ENCODE measurements at places on chromosomes 16 and 17.

GRCh38 chr17:44900894-44901293, 1.6 kb upstream of the EFTUD2 start:
- DNase-seq = peak; percentile 90

DNA sequence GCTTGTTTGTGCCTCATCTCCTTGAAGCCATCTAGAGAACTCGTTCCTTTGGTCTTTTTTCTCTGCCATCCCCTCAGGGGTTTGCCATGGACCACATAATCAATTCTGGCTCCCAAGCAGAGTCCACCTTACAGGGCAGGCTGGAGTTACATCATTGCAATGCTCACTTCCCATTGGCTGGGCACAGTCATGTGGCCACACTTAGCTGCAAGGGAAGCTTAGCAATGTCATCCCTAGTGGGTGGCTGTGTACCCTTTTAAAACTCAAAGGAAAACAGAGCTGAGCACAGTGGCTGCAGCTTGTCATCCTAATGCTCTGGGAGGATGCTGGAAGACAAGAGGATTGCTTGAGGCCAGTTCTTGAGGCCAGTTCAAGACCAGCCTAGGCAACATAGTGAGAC, 41.9 kb upstream of the POLR3E start:
- no peak for DNase-seq

DNA sequence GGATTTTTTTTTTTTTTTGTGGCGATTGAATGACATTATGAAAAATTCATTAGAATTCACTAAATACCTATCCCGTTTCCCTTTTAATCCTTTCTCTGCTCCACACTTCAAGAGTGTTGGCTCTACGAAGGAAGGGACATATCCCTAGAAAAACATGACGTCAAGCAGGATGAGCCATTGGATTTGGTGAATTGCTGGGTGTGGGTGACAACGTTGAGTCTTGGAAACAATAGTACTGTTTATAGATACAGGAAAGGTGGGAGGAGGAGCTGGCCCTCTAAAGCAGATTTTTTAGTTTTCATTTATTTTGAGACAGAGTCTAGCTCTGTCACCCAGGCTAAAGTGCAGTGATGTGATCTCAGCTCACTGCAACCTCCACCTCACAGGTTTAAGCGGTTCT, 167.6 kb upstream of the FAM20A start:
- peak; percentile 7 for DNase-seq

DNA sequence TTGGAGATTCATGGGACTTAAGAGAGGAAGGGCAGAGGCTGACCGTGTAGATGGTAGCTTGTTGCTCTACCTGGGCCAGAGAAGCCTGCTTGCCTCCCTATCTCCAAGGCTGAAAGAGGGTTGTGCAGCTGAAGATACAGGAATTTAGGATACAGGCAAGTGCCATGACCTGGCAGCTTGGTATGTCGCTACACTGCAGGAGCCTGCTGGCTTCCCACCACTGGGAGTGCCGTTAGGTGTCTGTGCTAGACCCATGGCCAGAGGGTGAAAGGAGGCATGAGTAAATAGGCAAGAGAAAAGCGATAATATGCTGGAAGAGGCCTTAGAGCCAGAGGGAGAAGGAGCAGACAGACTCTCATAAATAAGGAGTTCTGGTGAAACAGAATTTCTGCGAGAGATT, 10.6 kb downstream of the NAA60 start:
- no peak for DNase-seq

DNA sequence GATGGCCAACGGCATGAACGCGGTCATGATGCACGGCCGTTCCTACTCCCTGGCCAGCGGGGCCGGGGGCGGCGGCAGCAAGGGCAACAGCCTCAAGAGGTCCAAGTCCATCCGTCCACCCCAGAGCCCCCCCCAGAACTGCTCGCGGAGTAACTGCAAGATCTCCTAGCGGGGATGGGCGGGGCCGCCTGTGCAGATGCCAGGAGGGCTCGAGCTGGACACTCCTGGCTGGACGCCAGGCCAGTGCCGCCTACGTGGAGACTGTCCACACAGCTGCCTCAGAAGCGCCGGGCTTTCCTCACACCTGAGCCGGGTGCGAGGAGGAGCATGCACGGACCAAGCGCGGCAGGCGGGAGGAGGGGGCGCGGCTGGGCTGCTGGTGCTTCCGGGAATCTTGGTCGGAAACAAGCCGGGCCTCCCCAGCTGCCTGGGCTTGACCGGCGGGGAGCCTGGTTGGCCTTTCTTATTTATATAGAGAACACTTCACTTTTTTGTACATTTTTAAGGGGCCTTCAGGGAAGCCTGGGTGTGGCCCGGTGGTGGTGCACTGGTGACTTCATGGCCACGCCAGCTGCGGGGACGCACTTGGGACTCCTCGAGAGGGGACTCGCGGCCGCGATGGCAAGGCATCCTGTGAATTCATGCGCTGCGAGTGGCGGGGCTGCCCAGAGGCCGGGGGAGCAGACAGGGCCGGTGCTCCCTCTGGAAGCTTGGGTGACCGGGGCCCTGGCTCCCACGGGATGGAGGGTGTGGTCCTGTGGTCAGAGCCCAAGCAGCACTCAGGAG, 3.1 kb upstream of the WFIKKN1 start:
- DNase-seq = no peak

- no peak for DNase-seq
These were observed 11.7 kb downstream of the ABAT start for GRCh38 chr16:8686031-8686621.

- peak; percentile 70 for DNase-seq
These were observed 1.4 kb downstream of the TRAF4 start for GRCh38 chr17:28744972-28745785.

DNA sequence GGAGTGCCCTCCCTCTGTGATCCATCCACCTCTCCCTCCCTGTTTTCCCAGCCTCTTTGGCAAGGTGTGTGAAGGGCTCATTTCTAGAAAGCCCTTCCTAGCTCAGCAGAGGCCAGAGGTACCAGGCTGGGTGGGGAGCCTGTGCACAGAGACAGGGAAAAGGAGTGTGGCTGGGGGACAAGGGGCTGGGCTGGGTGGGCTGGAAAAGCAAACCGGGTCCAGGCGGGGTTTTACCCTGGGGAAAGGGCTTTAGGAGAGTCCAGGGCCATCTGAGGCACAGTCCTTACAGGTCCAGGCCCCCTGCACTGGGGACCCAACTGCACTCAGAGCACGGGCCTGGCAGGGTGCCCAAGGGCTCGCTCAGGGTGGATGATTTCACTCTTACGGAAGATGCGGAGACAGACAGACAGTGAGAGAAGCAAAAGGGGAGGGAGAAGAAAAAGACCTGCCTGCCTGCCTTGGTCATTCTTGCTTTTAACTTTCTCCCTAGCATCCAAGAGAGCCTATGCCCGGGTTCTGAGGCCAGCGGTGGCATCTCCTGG, 7.0 kb downstream of the CRHR1 start:
- no peak for DNase-seq
